ENCODE measurements at places on chromosomes 4 and X.

DNA sequence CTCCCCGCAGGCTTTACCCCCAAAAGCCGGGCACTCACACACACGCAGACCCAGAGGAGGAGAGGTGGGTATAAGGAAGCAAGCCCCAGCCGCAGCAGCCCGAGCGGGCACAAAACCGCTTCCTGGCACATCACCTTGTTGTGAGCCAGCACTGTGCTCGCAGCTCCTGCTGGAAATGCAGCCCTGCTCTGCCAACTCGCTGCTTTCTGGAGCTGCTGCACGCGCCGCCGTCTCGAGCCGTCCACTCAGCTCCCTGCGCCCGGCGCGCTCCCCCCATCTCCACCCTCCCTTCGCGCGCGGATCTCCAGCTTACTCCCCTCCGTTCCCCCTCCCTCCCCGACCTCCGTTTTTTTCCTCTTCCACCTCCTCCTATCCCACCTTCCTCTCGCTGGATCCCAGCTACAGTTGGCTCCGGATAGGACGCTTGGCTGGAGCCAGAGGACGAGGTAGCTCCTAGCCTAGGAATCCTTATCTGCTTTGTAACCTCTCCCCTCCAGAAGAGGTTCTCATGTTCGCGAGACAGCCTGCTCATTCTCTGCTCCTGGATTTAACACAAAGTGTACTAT is at the start of gene SPOCK3:
SPOCK3 (minus strand) TSS at position 179 of the 566 bp plus-strand sequence.
- no peak for DNase-seq

DNA sequence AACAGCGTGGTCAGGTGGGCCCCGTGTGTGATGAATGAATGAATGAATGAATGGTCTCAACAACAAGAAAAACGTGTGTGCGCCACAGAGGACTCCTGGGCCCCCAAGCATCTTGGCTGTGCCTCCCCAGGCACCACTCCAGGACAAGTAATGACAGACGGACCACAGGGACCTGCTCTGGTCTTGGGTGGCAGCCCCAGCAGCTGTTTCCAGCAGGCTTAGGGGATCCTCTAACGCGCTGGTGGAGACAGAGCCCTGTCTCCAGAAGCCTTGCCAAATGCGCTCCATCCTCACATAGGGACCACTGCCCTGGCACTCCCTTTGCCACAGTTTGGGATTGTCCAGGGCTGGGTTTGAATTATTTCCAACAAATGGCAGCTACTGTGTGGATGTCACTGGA is 39.1 kb downstream of the PSAPL1 start:
- no peak for DNase-seq

- no peak for DNase-seq
These were observed 45.4 kb downstream of the CEP135 start for GRCh38 chr4:55993994-55994663.

- no peak for DNase-seq
These were observed 163.7 kb downstream of the SHOX start for GRCh38 chrX:794311-794710.

- DNase-seq, result peak; percentile 11
These were observed 156.8 kb upstream of the HS3ST1 start for GRCh38 chr4:11585506-11585905.

GRCh38 chrX:134377537-134377936 is 82.4 kb upstream of the HPRT1 start:
- DNase-seq, result no peak

DNA sequence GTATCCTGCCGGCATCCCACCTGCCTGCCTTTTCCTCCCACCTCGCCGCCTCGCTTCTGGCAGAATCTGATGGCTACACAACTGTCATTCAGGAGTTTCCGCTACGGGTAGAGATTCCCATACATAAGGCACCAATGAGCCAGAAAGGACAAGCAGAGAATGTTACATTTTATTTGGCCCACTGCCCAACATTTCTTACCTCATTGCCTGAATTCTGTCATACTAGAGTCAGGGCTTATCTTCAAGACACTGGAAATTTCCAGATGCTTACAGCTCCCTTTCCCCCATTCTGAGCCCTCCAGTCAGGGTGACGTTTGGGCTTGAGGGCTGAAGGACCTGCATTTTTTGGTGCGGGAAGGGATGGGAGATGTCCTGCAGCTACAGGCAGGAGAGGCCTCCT is 113.0 kb downstream of the NHS start:
- DNase-seq, result no peak

- DNase-seq, result no peak
These were observed 118.5 kb upstream of the SHISA3 start for GRCh38 chr4:42278709-42279324.
